ENCODE measurements at places on chromosomes 4 and X. TPM values are rescaled to one million over a fixed set of nuclear protein-coding genes. Genes with fewer than 3 reads are reported as not detected.

The CXXC4 gene
- not detected for total RNA-seq

The SRPX gene
- not detected for total RNA-seq

The PRSS12 gene
- total RNA-seq, result not detected

The MAGEC2 gene
- total RNA-seq, result not detected

The ASMT gene
- total RNA-seq, result not detected

The MAGEA2B gene
- not detected for total RNA-seq

The TRIM61 gene
- 3.7 TPM for total RNA-seq

The ZNF595 gene
- 3.9 TPM for total RNA-seq

The AGA gene
- 15.1 TPM for total RNA-seq

GRCh38 chr4:16489226-16489625, 263.0 kb upstream of the TAPT1 start:
- no peak for DNase-seq
- no peak overlapping the region for H3K4me3 ChIP-seq
- no peaks in the 10 kb centered on the region for H3K27me3 ChIP-seq
- H3K4me1 ChIP-seq, result no peaks in the 10 kb centered on the region
- H3K27ac ChIP-seq, result no peak overlapping the region

- H3K27ac ChIP-seq, result no peak overlapping the region
- H3K27me3 ChIP-seq, result no peaks in the 10 kb centered on the region
- H3K36me3 ChIP-seq, result no peaks in the 10 kb centered on the region
Measured at GRCh38 chrX:57952320-57952678, 42.0 kb upstream of the ZXDA start.

GRCh38 chr4:114479595-114479994, 119.0 kb upstream of the UGT8 start:
- H3K4me1 ChIP-seq, result no peaks in the 10 kb centered on the region
- no peak overlapping the region for H3K27ac ChIP-seq
- no peak for DNase-seq
- H3K36me3 ChIP-seq, result no peaks in the 10 kb centered on the region
- H3K4me3 ChIP-seq, result no peak overlapping the region

- no peak overlapping the region for H3K27ac ChIP-seq
- H3K27me3 ChIP-seq, result peaks cover 4% of the 10 kb centered on the region
- DNase-seq, result no peak
- no peaks in the 10 kb centered on the region for H3K36me3 ChIP-seq
- peaks cover 11% of the 10 kb centered on the region for H3K4me1 ChIP-seq
Measured at GRCh38 chr4:186132577-186133242, 28.2 kb downstream of the FAM149A start.

- H3K36me3 ChIP-seq, result no peaks in the 10 kb centered on the region
- H3K27ac ChIP-seq, result no peak overlapping the region
- no peak for DNase-seq
- no peaks in the 10 kb centered on the region for H3K4me1 ChIP-seq
- no peaks in the 10 kb centered on the region for H3K27me3 ChIP-seq
- no peak overlapping the region for H3K4me3 ChIP-seq
Measured at GRCh38 chrX:28670074-28670473, 82.8 kb downstream of the IL1RAPL1 start.

DNA sequence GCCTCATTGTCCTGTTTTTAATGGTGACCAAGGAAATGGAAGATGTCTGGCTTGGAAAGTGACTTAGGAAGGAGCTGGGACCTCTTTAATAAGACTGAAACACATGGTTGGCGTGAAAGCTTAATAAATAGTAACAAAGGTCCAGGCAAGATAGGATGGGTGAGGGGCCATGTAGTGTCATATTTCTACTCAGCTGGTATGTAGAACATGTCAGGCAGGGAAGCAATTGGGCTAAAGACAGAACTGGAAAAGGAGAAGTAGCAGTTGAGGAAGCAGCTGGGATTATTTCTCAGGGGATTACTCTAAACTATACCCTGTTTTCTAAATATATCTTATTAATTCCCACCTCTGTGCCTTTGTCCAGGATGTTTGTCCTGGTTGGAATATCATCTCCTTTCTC, 18.6 kb downstream of the ITGB1BP2 start:
- DNase-seq, result no peak
- H3K27ac ChIP-seq, result no peak overlapping the region
- H3K36me3 ChIP-seq, result peaks cover 15% of the 10 kb centered on the region
- H3K4me3 ChIP-seq, result no peak overlapping the region

DNA sequence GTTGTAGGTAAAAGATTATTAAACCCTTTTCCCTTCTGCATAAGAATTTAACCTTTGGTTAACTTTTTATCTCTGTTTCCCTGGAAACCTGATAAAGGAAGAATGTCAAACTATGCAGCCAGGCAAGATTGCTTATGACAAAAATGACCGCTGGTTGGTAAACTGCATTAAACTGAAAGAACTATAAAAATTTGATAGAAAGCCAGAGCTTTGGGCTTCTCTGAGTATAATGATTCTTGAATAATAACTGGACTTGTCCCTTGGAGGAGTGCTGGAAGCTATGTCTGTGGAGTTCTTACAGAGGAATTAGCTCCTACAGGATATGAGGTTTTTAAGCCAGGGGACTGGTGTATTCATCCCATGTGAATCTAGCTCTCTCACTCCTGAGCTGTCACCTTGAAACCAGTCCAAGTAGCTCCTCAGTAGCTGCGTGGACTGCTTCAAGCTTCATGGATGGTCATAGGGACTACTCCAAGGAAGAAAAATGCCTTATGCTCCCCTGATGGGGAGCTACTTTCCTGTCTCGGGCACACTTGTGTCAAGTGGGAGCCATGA, 52.0 kb downstream of the RASL11B start:
- no peak overlapping the region for H3K27ac ChIP-seq
- H3K4me1 ChIP-seq, result no peaks in the 10 kb centered on the region
- H3K4me3 ChIP-seq, result no peak overlapping the region
- H3K36me3 ChIP-seq, result no peaks in the 10 kb centered on the region
- DNase-seq, result no peak

- H3K27ac ChIP-seq, result no peak overlapping the region
- H3K36me3 ChIP-seq, result no peaks in the 10 kb centered on the region
- no peak for DNase-seq
- H3K27me3 ChIP-seq, result no peaks in the 10 kb centered on the region
- no peak overlapping the region for H3K4me3 ChIP-seq
Measured at GRCh38 chr4:12270546-12270945, 841.9 kb upstream of the HS3ST1 start.

- H3K36me3 ChIP-seq, result peaks cover 9% of the 10 kb centered on the region
- no peak for DNase-seq
- H3K27ac ChIP-seq, result no peak overlapping the region
- no peaks in the 10 kb centered on the region for H3K27me3 ChIP-seq
Measured at GRCh38 chr4:183499801-183500200, 5.1 kb upstream of the ING2 start.

- H3K27ac ChIP-seq, result no peak overlapping the region
- no peak for DNase-seq
- H3K27me3 ChIP-seq, result peaks cover 12% of the 10 kb centered on the region
- H3K4me1 ChIP-seq, result no peaks in the 10 kb centered on the region
- H3K4me3 ChIP-seq, result no peak overlapping the region
Measured at GRCh38 chr4:139493176-139493575, 39.3 kb downstream of the RAB33B start.

All from activated CD4-positive, alpha-beta T cell treated with anti-CD3 and anti-CD28 coated beads, Interleukin-2, amount 10 ng/mL, durations not matched to agents 24 days and 14 days (primary cell).